ENCODE measurements at places on chromosomes 4 and X. TPM values are rescaled to one million over a fixed set of nuclear protein-coding genes. Genes with fewer than 3 reads are reported as not detected.

DNA sequence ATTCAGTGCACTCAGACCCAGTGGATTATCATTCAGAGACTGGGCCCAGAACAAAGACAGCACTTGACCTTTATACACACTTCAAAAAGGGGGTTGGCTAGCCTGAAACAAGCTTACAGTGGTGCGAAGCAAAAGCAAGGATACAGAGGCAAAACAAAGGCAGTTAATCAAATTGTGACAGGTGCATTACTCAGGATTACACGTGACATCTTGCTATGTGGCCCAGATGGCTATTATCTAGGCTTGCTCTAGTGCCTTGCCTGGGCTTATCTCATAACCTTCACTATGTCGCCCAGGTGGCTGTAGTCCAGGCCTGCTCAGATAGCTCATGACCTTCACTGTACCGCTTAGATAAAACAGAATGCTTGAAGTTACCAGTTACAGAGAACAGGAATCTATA, 1092.1 kb upstream of the PRKX start:
- DNase-seq = no peak

- DNase-seq = no peak
Measured at GRCh38 chrX:135256923-135257322, 5.1 kb downstream of the ETDA start.

Gene NWD2
- total RNA-seq = not detected

GRCh38 chr4:11494232-11494631, 65.5 kb upstream of the HS3ST1 start:
- DNase-seq = no peak
